ENCODE measurements at places on chromosomes 16 and 17. TPM values are rescaled to one million over a fixed set of nuclear protein-coding genes. Genes with fewer than 3 reads are reported as not detected.

STX8 gene
- 105 TPM for polyA plus RNA-seq

PMFBP1 gene
- 0.41 TPM for polyA plus RNA-seq

SMARCD2 gene
- 51.7 TPM for polyA plus RNA-seq

BCAS3 gene
- polyA plus RNA-seq: 56.2 TPM

ZNF629 gene
- polyA plus RNA-seq: 22.0 TPM

PDILT gene
- not detected for polyA plus RNA-seq

SDR42E2 gene
- not detected for polyA plus RNA-seq

KRT31 gene
- polyA plus RNA-seq: 0.81 TPM

NMRAL1 gene
- polyA plus RNA-seq: 116 TPM

KRTAP3-2 gene
- not detected for polyA plus RNA-seq

CRHR1 gene
- polyA plus RNA-seq: 4.1 TPM

ABCA9 gene
- 0.32 TPM for polyA plus RNA-seq

CHST4 gene
- polyA plus RNA-seq: 0.78 TPM

G6PC1 gene
- not detected for polyA plus RNA-seq

TEKT3 gene
- not detected for polyA plus RNA-seq

GAST gene
- polyA plus RNA-seq: not detected

RMI2 gene
- 43.1 TPM for polyA plus RNA-seq

EPOP gene
- 8.8 TPM for polyA plus RNA-seq

HEATR9 gene
- polyA plus RNA-seq: not detected

GNAO1 gene
- polyA plus RNA-seq: 181 TPM

BCL6B gene
- 2.9 TPM for polyA plus RNA-seq

HS3ST3B1 gene
- 0.14 TPM for polyA plus RNA-seq

CTRL gene
- polyA plus RNA-seq: 1.0 TPM

AXIN2 gene
- 5.6 TPM for polyA plus RNA-seq

SNX20 gene
- 0.14 TPM for polyA plus RNA-seq

PLA2G10 gene
- polyA plus RNA-seq: not detected

ATAD5 gene
- polyA plus RNA-seq: 0.56 TPM

RNF112 gene
- 14.3 TPM for polyA plus RNA-seq

IL34 gene
- polyA plus RNA-seq: 6.7 TPM

SEC14L5 gene
- polyA plus RNA-seq: 14.6 TPM

TAF15 gene
- polyA plus RNA-seq: 160 TPM

LAT gene
- polyA plus RNA-seq: 4.1 TPM

NGFR gene
- polyA plus RNA-seq: 2.6 TPM

FSCN2 gene
- polyA plus RNA-seq: 1.3 TPM

PIK3R6 gene
- polyA plus RNA-seq: 0.24 TPM

TMIGD1 gene
- polyA plus RNA-seq: not detected

SLC25A19 gene
- polyA plus RNA-seq: 22.0 TPM

TBX2 gene
- 5.5 TPM for polyA plus RNA-seq

IL17C gene
- polyA plus RNA-seq: not detected

TEX14 gene
- polyA plus RNA-seq: 0.36 TPM

C16orf89 gene
- 14.4 TPM for polyA plus RNA-seq

USP36 gene
- 24.7 TPM for polyA plus RNA-seq

ASB16 gene
- 0.92 TPM for polyA plus RNA-seq

ZNF778 gene
- polyA plus RNA-seq: 7.9 TPM

SOX15 gene
- 5.3 TPM for polyA plus RNA-seq

TMEM92 gene
- polyA plus RNA-seq: not detected

GGA2 gene
- polyA plus RNA-seq: 36.2 TPM

SYCE1L gene
- 9.3 TPM for polyA plus RNA-seq

ITGAL gene
- polyA plus RNA-seq: 1.5 TPM

DPEP3 gene
- 0.15 TPM for polyA plus RNA-seq

ZPBP2 gene
- not detected for polyA plus RNA-seq

TMEM204 gene
- polyA plus RNA-seq: 11.1 TPM

TMEM235 gene
- polyA plus RNA-seq: 9.8 TPM

VPS4A gene
- polyA plus RNA-seq: 65.3 TPM
